AG04450 (cell line): ENCODE measurements at places on chromosomes 6 and 20.

DNA sequence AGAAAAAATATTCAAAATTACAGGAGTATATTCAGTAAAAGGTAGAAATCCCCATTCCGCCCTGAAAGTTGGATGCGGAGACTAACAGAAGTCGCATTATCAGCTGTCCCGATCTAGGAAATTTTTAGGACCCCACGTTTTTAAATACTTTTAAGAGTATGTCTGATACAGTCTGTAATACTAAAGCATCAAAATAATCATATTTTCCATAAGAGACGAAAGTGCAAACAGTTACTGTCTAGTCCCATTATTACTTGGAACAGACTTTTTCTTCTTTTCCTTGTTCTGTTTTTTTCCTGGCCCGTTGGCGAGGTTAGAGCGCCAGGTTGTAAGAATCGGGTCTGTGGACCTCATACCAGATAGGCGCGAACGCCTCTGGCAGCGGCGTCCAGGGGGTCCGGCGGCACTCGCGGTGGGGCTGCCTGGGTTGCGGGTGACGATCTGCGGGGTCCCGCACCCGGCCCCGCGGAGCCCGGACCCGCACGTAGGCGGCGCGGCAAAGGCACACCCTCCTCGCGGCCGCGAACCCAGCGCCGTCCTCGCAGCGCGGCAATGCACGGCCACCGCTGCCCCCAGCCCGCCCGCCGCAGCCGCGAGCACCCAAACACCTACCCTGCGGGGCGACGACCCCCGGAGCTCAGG lies 460 bp downstream of the PLAGL1 start:
- no peak for DNase-seq

GRCh38 chr6:131781687-131782086 lies 26.1 kb upstream of the ENPP1 start:
- DNase-seq: no peak

- no peak for DNase-seq
Measured at GRCh38 chr6:136962661-136963060, 40.6 kb downstream of the SLC35D3 start.

DNA sequence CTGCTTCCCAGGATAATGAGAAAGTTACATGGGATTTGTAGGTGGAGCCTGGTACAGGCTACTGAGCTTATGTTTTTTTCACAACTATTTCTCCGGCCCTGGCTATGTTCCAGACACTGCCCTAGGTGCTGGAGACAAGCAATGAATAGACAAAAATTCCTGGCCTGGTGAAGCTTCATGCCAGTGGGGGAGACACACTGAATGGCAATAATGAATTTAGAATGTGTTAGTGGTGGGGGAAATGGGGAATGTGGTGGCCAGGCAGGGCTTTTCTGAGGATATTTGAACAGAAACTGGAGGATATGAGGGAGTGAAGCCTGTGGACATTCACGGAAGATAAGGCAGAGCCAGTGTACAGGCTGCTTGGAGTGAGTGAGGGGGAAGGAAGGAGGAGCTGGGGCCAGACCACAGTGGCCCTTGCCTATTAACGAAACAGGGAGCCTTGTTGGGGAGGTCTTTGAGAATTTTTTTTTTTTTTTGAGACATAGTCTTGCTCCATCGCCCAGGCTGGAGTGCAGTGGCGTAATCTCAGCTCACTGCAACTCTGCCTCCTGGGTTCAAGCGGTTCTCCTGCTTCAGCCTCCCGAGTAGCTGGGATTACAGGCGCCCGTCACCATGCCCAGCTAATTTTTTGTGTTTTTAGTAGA lies 6.6 kb downstream of the FOXS1 start:
- no peak for DNase-seq

GRCh38 chr20:48154040-48154765 lies 368.9 kb upstream of the SULF2 start:
- DNase-seq: no peak

GRCh38 chr6:44002067-44002592 lies 125.1 kb downstream of the MRPL14 start:
- DNase-seq: no peak

GRCh38 chr20:38790200-38791053 lies 15.1 kb upstream of the PPP1R16B start:
- no peak for DNase-seq

GRCh38 chr6:151665329-151665728 lies 142.2 kb upstream of the ESR1 start:
- no peak for DNase-seq

DNA sequence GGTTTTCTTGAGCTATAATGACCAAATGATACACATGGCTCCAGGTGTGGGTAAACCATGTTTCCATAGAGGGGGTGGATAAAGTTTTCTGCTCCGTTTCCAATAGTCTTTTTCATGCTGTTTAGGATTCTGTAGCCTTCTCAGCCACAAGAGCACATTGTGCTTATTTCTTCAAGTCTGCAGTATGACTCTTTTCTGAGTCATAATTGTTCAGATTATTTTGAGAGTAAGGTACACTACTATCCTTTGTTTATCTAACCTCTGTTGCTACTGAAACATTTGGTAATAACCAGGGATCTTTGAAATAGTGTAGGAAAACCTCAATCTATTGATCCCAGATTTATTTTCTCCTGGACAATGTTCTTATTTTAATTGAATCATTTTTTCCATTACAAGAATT lies 247.9 kb upstream of the BMP2 start:
- peak; percentile 47 for DNase-seq

- no peak for DNase-seq
Measured at GRCh38 chr6:20830576-20830975, 296.3 kb downstream of the CDKAL1 start.
